CD4-positive, alpha-beta T cell treated with Interleukin-10 for 1 hour (primary cell): ENCODE measurements at places on chromosomes 1 and 21.

GRCh38 chr1:19533626-19534025 lies 48.3 kb upstream of the CAPZB start:
- no peak for DNase-seq

GRCh38 chr1:40232444-40232843 lies 15.3 kb upstream of the TMCO2 start:
- peak; percentile 50 for DNase-seq

GRCh38 chr1:160284220-160284781 lies 632 bp downstream of the PEX19 start:
- DNase-seq = peak; percentile 28

- DNase-seq = no peak
These were observed 35.0 kb downstream of the CTTNBP2NL start for GRCh38 chr1:112431038-112431437.

DNA sequence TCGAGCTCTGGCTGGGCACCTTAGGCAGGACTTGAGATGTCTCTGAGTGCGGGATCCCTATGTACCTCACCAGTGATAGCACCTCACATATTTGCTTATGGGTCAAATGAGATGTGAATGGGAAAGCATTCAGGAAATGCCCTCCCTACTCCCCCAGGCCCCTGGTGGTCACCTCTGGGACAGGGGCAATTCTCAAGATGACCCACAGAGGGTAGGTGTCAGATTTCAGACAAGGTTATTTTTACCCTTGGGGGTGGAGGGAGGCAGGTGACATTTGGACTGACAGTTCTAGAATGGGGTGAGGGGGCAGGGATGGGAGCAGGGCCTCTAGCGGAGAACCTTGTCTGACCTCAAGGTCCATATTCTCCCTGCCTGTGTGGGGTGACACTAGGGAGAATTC lies 27.1 kb downstream of the ACOT11 start:
- DNase-seq = no peak
